ENCODE measurements at places on chromosomes 12 and 14.
A peak's percentile ranks its signal among the peaks of the same experiment; 100 is the strongest.

DNA sequence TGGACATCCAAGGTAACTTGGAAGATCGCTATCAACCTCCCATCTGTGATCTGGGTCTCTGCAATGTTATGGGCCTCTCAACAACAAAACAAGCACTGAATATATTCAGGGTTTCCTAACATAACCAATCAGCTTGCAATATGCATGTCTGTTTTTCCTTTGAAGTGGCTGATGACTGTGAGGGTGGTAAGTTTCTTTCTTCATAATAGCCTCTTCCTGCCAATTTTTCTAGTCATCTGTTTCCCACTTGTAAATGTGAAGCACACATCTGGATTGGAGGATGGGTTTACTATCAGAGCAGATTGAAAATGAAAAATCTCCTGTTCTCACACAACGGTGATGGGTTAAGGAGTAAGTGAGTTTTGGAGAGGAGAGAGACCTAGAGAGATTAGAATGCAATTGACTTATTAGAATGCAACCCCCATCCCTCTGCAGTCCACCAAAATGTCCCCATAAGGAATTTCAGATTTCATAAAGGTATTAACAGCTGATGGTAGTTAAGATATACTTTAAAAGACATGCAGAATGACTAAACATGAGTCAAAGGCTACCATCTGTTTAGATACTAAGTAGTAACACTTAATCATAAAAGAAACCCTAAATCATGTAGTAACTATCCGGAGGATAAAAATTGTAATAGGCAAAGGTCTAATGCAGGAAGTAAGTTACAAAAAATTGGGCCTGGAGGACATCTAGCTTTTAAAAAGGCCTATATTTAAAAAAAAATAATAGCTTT, 58.4 kb upstream of the SAV1 start:
- DNase-seq: no peak

- no peak for DNase-seq
Observed at GRCh38 chr12:90593596-90594295, 361.2 kb downstream of the CCER1 start.

DNA sequence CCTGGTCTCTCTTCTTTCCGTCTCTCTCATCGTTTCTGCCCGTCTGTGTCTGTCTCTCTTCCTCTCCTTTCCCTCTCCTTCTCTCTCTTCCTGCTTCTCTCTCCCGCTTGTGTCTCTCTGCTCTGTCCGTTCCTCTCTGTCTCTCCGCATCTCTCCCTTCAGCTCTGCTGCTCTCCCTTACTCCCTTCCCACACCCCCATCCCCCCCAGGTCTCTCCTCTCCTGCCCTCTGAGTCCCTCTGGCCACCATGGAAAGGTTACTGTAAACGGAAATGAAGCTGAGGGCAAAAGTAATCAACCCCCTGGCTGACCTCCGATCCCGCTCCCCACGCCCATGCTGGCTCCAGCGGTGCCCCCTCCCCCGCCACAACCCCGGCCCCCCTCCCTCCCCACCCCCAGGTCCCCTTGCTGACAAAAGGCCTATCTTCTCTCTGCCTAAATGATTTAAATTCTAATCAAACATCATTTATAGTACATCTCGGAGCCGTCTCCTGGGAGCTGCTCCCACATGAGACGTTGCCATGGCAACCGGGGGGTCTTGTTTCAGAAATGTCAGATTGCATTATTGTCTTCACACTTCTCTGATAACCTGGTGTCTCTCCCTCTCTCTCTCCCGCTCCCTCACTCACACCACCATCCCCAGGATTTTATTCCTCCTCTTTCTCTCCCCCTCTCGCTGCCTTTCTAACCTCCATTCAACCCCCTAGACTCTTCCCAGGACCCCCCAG, 203.8 kb downstream of the RBM19 start:
- DNase-seq: no peak

- DNase-seq: no peak
Observed at GRCh38 chr12:65259501-65259900, 19.0 kb upstream of the MSRB3 start.

DNA sequence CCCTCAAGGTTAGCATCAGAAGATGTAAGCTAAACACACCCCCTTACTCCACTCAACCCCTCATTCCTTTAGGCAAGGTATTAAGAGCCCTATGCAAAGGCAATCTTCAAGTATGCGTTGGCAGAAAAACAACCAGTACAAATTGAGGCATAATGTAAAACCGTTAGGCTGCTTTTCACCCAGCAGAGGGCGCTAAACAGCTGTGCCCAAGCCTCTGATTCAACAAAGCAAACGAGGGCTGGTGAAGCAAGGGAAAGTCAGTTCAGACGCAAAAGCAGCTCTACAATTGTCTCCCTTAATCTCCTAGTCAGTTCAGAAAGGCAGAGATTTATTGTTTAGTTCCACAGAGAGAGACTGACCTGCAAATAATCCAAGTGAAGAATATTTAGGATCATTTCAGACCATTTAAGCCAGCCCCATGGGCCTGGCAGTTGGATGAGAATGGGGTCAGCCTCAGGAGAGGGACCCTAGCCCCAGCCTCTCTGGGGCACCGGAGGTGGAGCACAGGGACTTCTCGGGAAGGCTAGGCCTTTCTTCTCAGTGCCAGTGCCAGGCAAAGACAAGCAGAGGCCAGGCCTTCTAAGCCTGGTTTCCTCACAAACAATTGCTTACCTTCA, 23.5 kb downstream of the DCAF5 start:
- DNase-seq: peak; percentile 58

GRCh38 chr12:38825006-38825405, 80.4 kb downstream of the CPNE8 start:
- no peak for DNase-seq

GRCh38 chr12:130364578-130364977, 26.9 kb downstream of the PIWIL1 start:
- DNase-seq: no peak

GRCh38 chr12:116540622-116541152, 18.5 kb upstream of the MAP1LC3B2 start:
- no peak for DNase-seq

GRCh38 chr12:98464190-98464589, 51.2 kb upstream of the TMPO start:
- DNase-seq: no peak

- no peak for DNase-seq
Observed at GRCh38 chr12:3204730-3205531, 127.8 kb downstream of the TSPAN9 start.

DNA sequence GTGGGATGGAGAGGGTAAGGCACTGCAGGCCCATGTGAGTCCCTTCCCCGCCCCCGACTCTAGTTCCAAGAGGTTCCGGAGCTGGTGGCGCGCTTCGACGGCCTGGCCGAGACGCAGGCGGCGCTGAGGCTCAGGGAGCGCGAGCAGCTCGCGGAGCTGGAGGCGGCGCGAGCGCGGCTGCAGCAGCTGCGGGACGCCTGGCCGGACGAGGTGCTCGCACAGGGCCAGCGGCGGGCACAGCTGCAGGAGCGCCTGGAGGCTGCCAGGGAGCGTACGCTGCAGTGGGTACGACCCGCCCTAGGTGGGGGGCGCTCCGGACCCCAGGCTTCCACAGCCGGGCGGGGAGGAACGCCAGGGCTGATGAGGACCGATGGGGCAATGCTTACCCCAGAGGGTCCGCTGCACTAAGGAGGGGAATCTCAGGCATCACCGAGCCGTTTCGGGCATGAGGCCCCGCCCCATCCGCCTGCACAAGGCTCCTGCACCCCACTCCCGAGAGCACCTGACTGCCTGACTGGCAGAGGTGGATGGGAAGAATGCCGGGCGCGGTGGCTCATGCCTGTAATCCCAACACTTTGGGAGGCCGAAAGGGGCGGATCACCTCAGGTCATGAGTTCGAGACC, 4.9 kb downstream of the CFAP73 start:
- no peak for DNase-seq

- no peak for DNase-seq
Observed at GRCh38 chr12:53677800-53678148, 1.9 kb upstream of the ATP5MC2 start.

GRCh38 chr12:109927622-109928021, 27.5 kb downstream of the TCHP start:
- DNase-seq: no peak

GRCh38 chr14:73888460-73888725, 1.7 kb downstream of the ZNF410 start:
- no peak for DNase-seq

DNA sequence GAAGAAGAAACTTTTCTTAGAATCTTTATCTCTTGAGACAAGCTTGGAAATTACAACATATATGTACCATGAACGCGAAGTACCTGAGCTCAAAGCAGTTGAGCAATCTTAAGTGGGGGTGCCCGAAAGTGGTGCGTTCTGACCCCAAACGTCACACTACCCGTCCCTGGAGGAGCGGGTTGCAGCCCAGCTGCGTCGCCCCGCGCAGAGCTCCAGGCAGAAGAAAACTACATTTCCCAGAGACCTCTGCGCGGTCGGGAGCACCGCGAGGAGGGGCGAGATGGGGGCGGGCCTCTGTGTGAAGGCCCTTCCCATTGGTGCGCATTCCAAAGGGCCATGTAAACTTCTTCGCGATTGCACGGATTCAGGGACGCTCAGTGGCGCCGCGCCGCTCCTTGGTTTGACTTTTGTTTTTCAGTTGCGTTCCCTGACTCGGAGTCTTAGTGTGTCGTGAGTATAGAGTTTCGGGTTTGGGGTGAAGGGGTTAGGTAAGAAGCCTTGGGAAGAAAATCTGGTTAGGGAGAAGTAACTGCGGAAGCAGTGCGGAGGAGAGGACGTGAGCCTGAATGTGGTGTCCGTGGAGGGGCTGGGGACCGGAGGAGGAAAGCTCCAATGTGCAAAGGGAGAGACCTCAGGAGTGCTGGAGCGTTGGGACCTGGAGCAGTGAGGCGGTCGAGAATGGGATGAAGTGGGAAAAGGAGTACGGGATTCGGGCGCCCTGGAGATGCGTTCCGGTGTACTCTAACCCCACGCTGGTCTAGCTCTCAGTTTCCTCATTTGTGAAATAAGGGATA, at the start of gene CCDC77:
Gene CCDC77, plus strand, starts transcription at position 410 of the 794 bp plus-strand sequence. CDS start 7,740 bp downstream, outside the sequence.
- peak; percentile 95 for DNase-seq

- no peak for DNase-seq
Observed at GRCh38 chr12:91413581-91414546, 231.2 kb upstream of the DCN start.

DNA sequence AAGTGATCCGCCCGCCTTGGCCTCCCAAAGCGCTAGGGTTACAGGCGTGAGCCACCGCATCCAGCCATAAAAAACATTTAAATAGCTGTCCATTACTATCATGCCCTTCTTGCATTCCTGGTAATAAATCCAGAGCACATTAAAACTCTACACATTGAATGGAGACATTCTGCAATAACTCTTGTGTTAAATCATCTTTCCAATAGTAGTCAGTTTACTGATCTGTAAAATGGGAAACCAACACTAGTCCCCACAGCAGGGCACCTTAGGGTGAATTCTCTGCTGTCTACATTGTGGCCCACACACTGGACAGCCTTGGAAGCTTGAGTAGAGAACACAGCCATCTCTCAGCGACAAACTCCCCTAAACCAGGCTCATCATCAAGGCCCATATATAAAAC, 85.5 kb upstream of the NUDT4 start:
- DNase-seq: no peak

DNA sequence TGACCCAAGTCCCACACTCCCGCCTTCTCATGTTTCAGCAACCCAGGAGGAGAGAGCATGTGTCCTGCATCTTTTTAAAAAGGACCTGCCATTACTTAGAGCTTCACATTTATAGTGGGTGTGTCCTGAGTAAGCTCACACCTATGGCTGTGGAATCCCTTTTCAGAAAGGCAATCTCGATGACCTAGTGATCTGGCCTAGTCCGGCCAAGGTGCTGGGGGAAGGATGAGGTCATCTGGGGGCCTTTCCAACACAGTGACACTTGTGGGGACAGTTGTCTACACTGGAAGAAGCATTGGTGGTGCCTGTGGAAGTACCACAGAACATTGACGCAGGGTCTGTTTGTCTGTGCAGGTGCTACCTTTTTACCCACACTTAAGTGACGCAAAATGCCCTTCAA, 8.2 kb downstream of the TCP11L2 start:
- DNase-seq: no peak

DNA sequence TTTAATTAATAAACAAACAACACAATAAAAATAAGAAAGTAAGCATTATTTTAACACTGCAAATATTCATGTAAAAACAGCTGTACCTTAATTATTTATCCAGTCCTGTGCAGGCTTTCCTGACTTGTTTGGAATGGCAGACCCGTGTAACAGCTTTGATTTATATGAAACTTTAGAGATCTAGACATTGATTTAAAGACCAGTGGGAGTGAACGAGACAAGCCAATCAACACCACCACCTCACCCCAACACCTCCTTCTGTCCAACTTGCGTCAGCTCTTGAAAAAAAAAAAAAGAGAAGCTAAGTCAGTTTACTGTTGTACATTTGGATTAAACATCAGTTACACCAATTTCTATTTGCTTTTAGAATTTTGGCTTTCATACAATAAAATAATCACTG, 22.3 kb downstream of the SLC38A4 start:
- no peak for DNase-seq

- DNase-seq: no peak
Observed at GRCh38 chr12:48379794-48380193, 29.1 kb upstream of the ZNF641 start.

DNA sequence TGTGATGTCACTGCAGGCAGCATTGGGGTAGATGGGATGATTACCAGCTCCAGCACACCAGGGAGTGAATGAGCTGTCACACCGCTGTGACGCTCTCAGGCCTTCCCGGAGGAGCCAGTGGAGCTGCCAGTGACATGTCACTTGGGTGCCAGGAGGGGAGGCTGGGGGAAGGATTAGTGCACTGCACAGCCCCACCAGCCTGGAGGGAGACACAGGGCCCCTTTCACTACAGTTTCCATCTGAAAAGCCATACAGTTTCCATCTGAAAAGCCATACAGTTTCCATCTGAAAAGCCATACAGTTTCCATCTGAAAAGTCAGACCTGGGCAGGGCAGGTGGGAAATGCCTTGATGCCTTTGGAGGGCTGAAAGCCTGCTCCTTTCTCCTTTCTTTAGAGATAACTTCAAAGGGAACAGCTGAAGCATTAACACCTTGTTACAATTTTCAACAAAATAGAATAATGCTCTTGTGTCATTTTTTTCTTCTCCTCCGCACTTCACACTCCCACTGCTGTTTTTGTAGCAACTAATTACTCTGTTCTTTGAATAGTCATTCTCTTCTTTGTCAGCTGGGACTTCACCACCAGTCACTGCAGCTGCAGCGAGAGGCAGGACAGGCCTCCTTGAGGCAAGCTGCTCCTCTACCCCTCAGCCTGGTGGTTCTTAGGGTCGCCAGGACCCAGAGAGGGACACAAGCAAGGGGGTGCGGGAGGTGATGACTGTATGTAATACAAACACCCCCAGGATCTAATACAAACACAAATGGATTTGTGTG, 256.9 kb upstream of the RGS6 start:
- no peak for DNase-seq

DNA sequence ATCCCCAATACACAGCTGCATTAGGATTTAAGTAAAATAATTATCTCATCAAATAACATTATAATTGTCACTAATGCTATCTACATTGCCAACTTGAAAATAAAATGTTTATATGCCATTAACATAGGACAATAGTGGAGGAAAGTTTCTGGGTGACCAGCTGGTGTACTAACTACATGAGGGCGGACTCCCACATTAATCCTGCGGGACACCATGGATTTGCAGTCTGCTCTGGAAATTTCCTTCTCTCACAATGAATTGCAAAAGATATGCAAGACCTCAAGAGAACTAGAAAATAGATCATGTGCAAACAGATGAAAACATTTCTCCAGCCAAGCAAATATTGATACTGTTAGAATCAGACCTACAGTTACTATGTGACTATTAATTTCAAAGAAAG, 390.1 kb downstream of the NAV3 start:
- DNase-seq: no peak
